ENCODE measurements at places on chromosomes 2 and 18.

DNA sequence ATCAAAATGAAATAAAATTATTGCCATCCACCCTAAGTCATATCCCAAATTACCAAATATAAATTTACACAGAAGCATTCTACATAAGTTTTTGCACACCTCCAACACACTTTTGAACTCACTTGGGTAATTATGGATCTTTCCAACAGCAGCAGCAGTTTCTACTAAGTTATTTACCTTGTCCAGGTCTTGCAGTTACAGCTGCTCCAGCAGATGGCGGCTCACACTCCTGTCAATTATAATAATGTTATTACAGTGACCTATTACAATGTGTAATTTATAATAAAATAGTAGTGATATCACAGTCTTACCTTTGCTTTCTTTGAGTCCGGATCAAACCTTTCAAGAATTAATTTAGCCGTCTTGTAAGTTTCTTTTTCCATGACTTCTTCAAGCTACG, 37.9 kb downstream of the LNPK start:
- no peak for DNase-seq

DNA sequence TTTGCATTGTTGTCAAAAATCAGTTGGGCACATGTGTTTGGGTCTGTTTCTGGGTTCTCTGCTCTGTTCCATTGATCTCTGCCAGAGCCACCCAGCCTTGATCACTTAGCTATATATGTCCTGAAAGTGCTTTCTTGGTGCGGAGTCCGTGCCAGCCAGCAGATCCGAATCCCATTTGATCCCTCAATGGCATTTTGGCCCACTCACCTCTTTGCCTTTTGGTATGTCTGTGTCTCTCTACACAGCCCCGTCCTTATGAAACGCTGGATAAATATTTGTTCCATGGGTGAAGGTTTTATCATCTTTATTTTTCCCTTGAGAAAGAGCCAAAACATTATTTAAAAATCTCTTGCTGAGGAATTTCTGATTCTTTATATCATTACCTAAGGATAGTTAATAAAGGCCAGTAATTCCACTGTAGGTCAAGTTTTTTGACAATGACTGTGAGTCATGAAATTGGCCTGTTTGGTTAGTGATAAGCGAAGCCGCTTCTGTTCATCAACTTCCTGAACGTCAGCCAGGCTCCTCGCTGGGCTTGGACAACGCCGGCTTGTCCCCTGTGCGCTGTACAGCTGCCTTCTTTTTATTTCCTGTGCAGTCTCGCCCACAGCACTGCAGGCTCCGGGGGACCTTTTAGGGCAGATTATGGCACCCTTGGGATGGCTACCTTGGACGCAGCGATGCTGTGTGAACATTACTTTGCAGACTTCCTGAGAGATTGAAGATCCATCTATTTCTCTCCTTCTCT, 24.9 kb downstream of the MTCL1 start:
- DNase-seq, result no peak

GRCh38 chr2:67015681-67016080, 381.5 kb upstream of the ETAA1 start:
- DNase-seq, result no peak

- no peak for DNase-seq
Observed at GRCh38 chr2:213147538-213147937, 3.9 kb downstream of the IKZF2 start.

DNA sequence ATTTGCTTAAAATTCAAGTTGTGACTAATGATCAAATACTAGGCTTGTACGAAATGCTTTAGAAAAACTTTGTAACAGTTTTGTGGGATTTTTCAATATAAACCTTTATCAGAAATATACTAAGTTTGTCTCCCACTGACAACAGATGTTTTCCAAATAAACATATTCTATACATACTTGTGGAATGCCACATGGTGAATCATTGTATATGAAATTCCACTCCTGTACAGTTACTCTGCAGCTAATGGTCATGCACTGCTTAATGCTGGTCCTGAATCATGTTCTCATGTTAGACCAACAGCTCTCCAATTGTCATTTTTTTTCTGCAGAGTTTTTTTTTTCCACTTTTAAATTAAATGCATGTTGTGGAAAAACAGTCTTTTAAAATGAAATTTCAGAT, 90.1 kb downstream of the DPP4 start:
- no peak for DNase-seq

DNA sequence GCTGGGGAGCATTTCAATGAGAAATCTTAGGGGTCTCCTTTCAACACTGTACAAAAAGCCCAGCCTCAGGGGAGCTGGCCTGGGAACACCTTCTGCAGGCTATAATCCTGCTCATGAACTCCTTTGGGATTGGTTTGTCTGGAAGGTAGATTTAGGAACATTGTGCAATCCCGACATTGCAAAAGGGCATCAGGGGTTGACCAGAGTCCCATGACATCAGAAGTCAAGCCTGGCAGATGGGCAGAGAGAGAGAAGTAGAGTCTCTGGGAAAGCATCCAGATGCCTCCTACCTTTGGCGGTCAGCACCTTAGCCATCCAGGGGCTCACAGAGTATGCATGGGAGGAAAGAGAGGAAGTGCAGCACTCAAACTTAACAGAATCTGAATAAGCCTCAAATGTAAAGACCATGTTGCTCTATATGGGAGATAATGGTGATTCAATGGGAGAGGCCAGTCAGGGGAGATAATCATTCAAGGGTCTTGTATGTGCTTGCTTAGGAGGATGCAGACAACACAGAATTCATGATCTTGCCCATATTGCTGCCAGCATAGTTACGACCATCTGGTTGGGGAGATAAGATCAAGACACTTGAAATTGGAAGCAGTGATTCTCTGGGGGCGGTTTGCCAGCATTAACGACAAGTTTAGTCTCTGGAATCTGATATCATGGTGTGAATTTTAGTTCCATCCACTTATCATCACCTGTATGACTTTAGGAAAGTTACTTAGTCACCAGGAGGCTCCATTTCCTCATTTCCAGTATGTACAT, 58.3 kb upstream of the UPP2 start:
- DNase-seq, result no peak

DNA sequence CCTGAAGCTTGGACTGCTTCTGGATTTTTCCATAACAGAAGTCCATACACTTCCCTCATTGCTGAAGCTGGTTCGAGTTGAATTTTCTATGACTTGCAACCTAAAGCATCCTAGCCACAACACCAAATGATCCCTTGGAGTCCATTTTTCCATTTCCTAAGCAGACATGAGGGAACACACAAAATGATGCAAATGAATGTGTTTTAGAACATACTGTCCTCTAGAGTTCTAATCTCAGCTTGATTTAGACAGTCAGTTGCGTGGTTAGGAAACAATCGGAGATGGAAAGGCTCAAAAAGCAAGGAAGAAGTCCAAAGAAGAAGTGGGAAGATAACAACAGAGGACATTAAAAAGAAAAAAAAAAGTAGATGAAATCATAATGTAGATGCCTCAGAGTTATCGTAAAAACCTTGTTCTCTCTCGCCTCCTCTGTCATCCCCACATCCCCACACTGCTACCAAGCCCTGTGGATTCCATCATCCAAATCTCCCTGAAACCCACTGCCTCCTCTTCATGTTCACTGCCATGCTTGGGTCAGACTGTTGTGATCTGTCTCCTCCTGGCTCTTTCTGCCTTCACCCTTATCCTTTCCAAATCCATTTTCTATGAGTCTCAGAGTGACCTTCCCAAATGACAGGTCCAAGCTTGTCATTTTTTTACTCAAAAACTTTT, 58.4 kb downstream of the TMEM247 start:
- no peak for DNase-seq

DNA sequence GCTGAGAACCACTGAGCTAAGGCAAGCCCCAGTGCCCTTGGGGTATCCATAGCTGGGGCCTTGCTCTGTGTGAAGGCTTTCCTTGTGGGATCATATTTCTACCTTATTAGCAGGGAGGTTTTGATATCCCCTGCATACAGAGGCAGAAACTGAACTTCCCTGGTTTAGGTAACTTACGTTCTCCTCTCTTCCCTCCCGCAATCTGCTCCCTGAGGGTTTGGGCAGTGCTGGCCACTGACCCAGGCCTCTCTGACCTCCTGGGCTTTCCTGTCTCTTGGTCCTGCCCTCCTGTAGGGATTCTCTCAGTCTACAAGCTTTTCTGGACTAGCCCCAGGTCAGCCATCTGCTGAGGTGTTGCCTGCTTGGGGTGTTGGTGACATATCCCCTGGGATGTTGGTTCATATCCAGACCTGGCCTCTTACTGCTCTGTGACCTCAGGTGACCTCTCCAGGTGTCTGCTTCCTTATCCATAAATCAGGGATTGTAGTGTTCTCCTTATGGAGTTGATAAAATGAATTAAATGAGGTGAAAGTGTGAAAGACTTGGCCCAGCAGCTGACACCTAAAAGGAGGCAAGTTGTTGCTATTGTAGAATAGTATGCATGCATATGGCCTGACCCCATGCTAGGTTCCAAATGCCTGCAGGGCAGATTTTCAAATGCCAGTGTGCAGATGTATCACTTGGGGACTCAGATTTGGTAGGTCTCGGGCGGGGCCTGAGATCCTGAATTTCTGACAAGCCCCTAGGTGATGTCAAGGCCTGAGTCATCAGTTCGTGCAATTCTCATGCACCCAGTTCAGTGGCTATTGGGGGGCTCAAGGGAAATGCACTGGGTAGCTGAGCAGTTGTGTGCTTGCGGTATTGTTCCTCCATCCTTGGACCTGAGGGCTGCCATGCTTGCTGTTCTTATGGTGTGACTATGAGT, 106.6 kb downstream of the FHOD3 start:
- no peak for DNase-seq

GRCh38 chr2:122100346-122100745, 344.9 kb downstream of the TSN start:
- DNase-seq, result no peak

- DNase-seq, result no peak
Observed at GRCh38 chr2:75936311-75936710, 225.6 kb upstream of the GCFC2 start.

DNA sequence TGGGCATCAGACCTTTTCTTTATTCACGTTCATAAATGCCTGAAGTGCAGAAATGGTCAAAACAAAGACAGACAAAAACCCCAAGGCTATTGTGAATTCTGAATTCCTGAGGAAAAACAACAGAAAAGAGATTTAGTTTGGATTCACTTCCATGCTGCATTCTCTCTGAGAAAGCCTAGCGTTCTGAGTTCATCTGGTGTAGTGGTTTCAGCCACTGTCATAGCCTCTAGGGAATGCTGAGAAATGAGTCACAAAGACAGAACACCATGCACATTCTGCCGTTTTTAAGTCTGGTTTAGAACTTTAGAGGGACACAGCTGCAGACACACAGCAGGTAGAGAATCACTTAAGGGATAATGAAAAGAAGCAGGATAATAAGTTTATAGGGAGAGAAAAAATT, 93.8 kb downstream of the LRP1B start:
- DNase-seq, result no peak

- DNase-seq, result no peak
Observed at GRCh38 chr2:98086491-98087446, at the start of gene VWA3B. TSS of gene VWA3B (plus strand) at chr2:98087167. CDS start at chr2:98093093, 5,926 bp downstream.

- DNase-seq, result no peak
Observed at GRCh38 chr18:36130039-36130831, 536 bp downstream of the ELP2 start.

DNA sequence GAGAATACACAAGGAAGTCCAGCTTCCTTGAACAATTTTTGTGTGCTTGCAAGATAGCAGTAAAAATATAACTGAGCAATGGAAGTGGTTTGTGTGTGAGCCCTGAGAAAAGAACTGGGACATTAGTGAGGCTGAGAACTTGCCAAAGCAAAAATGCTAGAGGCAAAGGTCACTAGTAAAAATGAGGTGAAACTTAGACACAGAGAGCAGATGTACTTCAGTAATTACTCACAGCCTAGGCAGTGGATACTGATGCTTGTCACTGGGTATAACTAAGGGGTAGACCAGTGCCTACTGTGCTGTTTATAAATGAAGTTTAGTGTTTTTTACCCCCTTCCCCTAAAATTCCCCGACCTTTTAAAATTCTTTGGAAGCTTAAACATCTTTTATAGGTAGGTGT, 450.1 kb downstream of the LPIN1 start:
- DNase-seq, result no peak

GRCh38 chr18:76499637-76500340, 4.7 kb upstream of the ZNF516 start:
- DNase-seq, result peak; percentile 96

DNA sequence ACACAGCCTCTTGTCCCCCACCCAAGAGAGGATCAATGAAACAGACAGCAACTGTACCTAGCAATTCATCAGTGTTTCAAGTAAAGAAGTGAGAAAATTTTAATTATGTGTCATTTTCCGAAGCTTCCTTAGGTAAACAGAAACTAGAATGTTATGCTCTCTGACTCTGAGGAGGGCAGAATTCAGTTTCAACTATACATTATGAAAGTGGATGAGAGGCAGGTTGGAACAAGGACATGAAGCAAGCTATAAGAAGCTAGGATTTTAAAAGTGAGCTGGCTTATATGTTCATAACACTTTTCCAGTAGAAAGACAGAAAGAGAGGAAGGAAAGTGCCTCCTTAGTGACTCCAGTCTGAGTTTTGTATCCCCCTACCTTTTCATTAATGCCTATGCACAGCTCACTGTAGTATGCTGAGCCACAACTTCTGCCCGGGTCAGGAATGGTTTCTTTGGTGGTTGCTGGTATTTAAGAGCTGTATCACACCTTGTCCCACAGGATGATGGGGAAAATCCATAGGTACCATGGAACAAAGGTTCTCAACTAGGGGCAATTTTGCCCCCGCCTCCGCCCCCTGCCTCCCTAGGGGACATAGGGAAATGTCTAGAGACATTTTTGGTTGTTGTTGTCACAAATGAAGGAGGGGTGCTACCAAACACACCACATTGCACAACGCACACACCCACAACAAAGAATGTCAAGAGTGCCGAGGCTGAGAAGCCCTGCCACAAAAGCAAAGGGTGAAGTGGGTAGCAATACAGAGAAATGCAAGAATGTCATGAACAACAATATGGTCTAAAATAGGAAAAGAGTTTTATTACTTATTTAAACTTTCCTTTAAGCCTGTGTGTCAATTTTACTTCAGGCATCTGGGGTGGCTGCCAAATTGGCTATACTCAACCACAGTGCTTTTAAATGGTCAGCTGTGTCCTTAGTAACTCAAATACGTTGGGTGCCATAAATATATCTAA, 161.0 kb upstream of the ZFP36L2 start:
- DNase-seq, result peak; percentile 86

- no peak for DNase-seq
Observed at GRCh38 chr18:62716619-62717168, 1.4 kb downstream of the PHLPP1 start.
